ENCODE measurements at places on chromosomes 2 and 18. TPM values are rescaled to one million over a fixed set of nuclear protein-coding genes. Genes with fewer than 3 reads are reported as not detected.

GRCh38 chr2:173407646-173408045 is 53.0 kb downstream of the CDCA7 start:
- peaks cover 27% of the 10 kb centered on the region for H3K27me3 ChIP-seq
- no peak for DNase-seq
- peaks cover under 1% of the 10 kb centered on the region for H3K4me1 ChIP-seq
- H3K27ac ChIP-seq: no peak overlapping the region
- H3K4me3 ChIP-seq: no peak overlapping the region

The ALLC gene
- total RNA-seq: not detected

GRCh38 chr2:102238778-102239177 is 52.0 kb downstream of the IL1RL2 start:
- H3K4me1 ChIP-seq: peaks cover 6% of the 10 kb centered on the region
- H3K4me3 ChIP-seq: no peak overlapping the region
- no peaks in the 10 kb centered on the region for H3K27me3 ChIP-seq
- no peak for DNase-seq
- no peak overlapping the region for H3K27ac ChIP-seq

DNA sequence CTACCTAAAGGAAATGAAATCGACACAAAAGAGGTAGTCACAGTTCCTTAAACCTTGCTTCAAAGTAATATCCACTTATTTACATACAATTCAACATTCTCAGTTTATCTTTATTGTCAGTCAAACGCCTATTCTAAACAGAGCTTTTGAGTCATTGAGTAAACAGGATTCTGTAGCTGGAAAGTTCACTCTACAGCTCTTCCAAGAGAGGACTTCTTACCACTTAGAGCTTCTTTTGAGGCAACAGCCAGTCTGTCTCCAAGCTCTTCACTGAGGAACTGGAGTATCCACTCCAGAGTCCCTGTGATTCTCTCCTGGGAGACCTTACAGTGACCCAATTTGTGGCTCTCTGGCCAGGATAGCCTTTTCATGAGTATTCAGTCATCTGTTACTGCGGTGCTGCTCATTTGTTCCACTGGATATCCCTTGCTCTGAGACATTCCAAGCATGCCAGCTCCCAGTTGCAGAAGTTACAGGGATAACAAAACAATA is 210.9 kb upstream of the OSR1 start:
- H3K4me3 ChIP-seq: no peak overlapping the region
- DNase-seq: no peak
- H3K27ac ChIP-seq: no peak overlapping the region
- no peaks in the 10 kb centered on the region for H3K4me1 ChIP-seq
- H3K36me3 ChIP-seq: no peaks in the 10 kb centered on the region
- H3K27me3 ChIP-seq: no peaks in the 10 kb centered on the region

- H3K27ac ChIP-seq: no peak overlapping the region
- H3K27me3 ChIP-seq: peaks cover 87% of the 10 kb centered on the region
- no peak for DNase-seq
- no peaks in the 10 kb centered on the region for H3K36me3 ChIP-seq
These were observed 1.6 kb downstream of the ST8SIA3 start for GRCh38 chr18:57353940-57354461.

DNA sequence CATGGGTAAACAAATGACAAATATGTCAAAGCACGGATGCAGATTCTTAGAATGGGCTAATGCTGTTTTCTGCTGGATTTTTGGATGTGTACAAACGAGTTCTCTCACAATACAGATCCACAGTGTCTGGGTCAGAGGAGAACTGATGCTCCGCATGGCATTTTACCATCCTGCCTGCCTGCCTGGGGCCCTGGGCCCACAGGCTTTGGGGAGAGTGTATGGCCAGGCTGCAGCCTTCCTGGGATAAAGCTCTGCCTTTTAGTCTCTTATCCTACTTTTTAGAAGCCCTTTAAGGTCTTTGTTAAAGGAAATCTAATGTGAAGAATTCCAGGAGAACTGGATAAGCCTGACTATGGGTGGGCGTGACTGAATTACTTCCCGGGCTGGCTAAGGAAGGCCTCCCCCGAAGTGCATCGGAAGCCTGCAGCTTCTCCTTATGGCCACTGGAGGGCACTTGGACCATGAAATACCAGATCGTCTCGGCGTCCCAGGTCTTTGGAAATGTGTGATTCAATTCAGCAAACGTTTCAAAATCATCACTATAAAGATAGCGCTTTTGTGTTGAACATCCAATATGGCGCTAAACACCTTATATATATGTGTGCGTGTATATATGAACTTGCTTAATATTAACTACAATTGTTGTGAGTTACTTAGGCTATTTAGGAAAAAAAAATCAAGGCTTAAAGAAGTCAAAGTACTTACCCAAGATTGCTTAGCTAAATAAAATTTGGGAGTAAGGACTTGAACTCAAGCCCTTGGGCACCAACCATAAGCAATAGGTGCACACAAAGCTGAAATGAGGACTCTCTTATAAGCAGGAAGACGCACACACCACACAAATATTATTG is 15.2 kb upstream of the DNPEP start:
- H3K27me3 ChIP-seq: no peaks in the 10 kb centered on the region
- H3K27ac ChIP-seq: no peak overlapping the region

DNA sequence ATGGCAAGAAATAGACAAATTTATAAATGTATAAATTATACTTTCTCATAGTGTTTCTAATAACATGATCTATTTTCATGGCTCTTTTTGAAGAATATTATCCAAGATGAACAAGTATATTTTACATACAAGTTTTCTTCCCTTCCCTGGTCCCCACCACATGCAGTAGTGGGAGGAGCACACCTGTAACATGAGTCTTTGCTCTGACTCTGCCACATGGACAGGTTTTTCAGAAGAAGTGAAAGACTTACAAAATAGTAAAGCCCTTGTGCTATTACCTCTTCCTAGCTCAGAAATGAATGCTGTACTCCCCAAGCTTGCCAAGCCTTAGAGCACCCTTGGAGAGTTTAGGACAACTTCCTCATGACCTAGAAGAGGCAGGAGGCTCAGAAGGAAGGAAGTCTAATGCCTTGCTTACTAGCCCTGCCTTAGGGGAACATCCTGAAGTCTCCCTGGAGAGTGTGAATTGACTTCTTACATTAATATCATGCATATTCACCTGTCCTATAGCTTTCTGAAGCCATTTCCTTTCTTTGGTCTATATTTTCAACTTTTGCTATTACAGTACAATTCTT is 18.4 kb downstream of the MXD1 start:
- peaks cover 21% of the 10 kb centered on the region for H3K4me1 ChIP-seq
- H3K36me3 ChIP-seq: peaks cover 69% of the 10 kb centered on the region
- DNase-seq: no peak
- H3K4me3 ChIP-seq: no peak overlapping the region
- H3K27ac ChIP-seq: peak overlapping the region; percentile 5
- H3K27me3 ChIP-seq: no peaks in the 10 kb centered on the region

The PLA2R1 gene
- 7.5 TPM for total RNA-seq

The NCOA1 gene
- 15.4 TPM for total RNA-seq

GRCh38 chr2:226467221-226467620 is 332.4 kb downstream of the IRS1 start:
- no peak overlapping the region for H3K27ac ChIP-seq
- H3K4me1 ChIP-seq: no peaks in the 10 kb centered on the region
- no peaks in the 10 kb centered on the region for H3K36me3 ChIP-seq
- no peak for DNase-seq

DNA sequence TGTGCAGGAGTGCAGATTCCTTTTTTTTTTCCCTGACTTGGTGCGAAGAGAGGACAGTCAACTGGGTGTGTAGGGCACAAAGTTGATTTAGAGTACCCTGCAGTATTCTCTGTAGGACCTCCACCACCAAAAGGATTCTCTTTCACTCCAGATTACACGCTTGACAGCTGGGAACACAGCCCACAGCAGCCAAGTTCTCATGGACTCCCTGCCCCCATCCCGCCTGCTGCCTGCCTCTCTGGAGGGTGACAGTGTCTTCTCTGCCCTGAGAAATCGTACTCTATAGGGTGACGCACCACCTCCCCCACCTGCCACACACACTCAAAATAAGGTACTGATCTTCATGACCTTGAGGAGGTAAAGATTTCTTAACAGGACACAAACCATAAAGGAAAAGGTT is 26.6 kb upstream of the IHH start:
- no peak overlapping the region for H3K4me3 ChIP-seq
- H3K27ac ChIP-seq: no peak overlapping the region
- no peak for DNase-seq
- H3K27me3 ChIP-seq: no peaks in the 10 kb centered on the region
